ENCODE measurements at places on chromosomes 3 and 15.
A peak's percentile ranks its signal among the peaks of the same experiment; 100 is the strongest.

DNA sequence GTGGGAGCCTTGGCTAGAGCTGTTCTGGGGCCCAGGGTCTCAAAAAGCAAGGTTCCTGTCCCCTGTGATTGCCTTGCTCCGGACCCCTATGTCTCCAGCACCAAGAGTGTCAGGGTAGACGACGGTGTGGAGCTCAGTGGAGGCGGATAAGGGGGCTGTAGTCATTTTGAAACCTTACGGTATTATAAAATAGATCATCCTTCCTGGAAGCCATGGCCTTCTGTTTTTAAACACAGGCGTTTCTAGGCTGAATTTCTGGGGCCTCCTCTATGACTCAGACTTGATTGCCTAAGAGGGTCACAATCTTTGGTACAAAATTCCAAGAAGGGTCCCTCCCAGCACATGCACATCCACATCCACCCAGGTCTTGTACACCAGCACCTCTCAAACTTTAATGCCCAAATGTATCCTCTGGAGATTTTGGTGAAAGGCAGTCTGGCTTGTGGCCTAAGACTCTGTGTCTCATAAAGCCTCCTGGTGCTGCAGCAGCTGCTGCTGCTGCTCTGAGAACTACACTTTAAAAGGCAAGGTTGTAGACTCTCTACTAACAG is 70.5 kb upstream of the XCR1 start:
- no peak for DNase-seq

- no peak for DNase-seq
Observed at GRCh38 chr3:103218146-103218545, 783.3 kb downstream of the ZPLD1 start.

DNA sequence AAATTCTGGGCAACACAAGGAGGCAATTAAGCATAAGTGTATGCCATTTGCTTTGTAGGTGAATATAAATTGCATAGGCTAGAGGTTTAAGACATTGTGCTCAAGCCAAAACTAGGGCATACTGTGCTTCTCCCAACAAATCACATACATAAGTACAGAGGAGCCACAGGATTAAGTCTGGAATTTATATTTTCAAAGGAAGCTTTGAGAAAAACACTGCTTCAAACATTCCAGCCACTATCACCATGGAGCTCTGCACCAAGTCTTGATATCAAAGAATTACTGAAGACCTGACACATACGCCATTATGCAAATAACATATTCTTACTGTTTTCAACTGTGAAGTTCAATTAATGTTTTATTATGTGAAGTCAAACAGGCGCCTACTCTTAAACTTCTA is 119.4 kb upstream of the NPHP3 start:
- DNase-seq, result no peak

- DNase-seq, result no peak
Observed at GRCh38 chr3:41525303-41526064, 326.2 kb downstream of the CTNNB1 start.

- DNase-seq, result no peak
Observed at GRCh38 chr15:29554531-29554930, 267.7 kb downstream of the TJP1 start.

DNA sequence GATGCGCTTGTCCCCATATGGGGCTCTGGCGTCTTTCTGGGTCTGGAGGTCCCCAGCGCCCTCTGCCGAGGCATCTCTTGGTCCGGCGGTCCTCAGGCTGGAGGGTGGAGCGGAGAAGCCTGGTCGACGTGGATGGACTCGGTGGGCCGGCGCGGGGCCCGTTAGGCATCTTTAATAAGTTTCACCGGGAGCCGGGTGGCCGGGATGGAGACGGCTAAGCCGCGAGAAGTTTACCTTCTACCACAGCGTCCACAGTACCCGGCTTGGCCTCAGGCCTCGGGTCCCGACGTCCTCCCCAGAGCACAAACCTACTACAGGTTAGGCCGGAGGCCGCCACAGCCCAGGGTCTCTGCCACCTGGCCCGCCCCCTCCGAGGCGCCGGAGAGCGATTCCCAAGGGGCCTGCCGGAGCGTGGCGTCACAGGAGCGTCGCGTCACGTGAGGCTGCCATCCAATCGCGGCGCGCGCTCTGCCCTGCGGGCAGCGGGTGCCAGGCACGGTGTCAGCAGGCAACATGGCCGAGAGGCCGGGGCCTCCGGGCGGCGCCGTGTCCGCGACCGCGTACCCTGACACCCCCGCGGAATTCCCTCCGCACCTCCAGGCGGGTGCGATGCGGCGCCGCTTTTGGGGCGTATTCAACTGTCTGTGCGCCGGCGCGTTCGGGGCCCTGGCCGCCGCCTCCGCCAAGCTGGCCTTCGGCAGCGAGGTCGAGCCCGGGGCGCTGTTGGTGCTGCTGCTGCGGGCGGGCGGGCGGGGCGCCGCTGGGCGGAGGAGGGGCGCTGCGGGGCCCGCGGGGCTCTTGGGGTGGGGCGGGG is at the start of gene TMEM42:
Gene TMEM42 (plus strand): TSS at position 501 of the 814 bp plus-strand sequence. CDS start 13 bp downstream, at position 514.
- DNase-seq, result peak; percentile 82

DNA sequence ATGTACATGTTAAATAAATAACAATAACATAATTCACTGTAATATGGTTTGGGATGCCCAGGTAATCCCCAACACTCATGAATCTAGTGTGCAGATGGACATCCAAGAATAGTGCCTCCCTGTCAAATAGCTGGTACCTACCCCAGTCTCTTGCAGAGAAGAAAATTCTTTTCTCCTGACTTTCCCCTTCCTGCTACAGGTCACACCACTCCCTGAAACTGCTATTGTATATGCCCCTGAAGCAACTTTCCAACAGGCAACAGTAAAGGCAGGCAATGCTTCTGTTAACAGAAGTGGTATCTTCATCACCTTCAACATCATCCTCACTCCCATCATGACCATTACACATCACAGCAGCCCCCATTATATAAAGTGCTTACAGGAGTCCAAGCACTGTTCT is 431.6 kb downstream of the MAGI1 start:
- no peak for DNase-seq

DNA sequence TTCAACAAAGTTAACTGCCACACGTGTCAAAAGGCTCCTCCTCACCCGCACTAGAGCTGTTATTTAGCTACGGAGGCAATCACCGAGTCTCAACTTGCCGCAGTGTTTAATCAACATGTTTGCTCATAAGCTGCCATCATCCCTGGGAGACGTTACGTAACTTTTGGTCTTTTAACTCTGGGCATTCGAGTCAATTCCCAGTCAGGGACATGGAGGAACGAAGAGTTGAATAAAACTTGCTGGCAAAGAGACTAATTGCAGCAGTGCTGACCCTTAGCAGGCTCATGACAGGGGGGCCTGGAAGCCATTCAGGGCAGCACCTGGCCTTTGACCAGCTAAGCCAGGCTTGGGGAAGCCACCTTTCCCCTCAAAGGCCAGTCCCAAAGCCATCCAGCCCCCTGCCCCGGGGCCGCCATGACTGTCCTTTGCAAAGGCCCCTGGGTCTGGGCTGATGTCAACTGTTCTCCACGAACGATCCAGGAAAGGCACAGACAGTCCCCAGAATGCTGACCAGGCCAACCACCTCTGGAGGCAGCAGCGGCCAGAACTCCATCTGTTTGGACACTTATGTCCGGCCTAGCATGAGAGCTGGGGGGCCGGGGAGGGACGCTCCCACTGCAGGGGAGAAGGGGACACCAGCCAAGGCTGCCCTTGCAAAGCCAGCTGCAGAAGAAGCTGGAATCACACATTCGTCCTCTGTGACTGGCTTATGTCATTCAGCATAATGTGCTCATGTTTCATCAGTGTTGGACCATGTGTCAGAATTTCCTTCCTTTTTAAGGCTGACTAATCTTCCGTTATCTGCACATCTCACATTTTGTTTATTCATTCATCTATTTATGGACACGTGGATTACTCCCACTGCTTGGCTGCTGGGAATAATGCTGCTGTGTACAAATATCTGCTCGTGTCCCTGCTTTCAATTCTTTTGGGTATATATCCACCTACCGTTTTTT is 43.7 kb downstream of the PCSK6 start:
- no peak for DNase-seq

- DNase-seq, result peak; percentile 50
Observed at GRCh38 chr3:121660356-121661171, at the start of gene HCLS1. Gene HCLS1 (minus strand): TSS chr3:121660903. CDS start chr3:121658347, 2,556 bp downstream.

DNA sequence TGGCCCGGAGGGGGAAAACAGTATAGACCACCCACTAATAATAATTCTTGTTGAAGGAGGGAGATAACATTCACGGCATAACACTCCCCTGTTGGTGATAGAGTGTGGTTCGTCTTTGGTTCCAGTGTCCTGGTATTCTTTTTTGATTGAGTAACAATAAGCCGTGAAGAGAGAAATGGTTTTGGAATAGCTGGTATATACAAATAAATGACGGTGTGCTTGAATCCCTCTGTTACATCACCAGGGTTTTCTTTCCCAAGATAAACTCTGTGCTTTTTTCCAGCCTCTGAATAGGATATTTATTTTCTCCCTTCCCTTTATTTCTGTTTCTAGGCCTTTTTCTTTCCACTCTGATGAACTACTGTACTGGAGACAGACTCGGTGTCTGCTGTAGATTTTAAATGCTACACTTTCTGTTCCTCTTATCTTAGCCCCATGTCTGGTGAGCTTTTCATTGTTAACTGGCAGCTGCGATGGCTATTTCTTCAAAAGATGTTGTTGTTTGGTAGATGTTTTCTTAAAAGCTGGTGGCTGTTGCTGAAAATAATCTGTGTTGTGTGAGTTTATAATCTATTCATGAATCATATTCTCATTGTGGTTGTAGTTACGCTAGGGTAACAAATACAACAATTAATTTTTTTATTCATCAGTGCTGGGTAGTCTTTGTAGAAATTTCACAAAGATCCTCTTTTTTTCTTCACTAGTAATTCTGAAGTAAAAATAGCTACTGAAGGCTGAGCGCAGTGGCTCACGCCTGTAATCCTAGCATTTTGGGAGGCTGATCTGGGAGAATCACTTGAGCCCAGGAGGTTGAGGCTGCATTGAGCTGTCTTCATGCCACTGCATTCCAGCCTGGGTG is 15.5 kb upstream of the SCAANT1 start:
- DNase-seq, result no peak

GRCh38 chr15:62462268-62462667 is 297.2 kb upstream of the C2CD4B start:
- DNase-seq, result no peak

GRCh38 chr15:32682569-32682968 is 35.2 kb upstream of the GREM1 start:
- no peak for DNase-seq

DNA sequence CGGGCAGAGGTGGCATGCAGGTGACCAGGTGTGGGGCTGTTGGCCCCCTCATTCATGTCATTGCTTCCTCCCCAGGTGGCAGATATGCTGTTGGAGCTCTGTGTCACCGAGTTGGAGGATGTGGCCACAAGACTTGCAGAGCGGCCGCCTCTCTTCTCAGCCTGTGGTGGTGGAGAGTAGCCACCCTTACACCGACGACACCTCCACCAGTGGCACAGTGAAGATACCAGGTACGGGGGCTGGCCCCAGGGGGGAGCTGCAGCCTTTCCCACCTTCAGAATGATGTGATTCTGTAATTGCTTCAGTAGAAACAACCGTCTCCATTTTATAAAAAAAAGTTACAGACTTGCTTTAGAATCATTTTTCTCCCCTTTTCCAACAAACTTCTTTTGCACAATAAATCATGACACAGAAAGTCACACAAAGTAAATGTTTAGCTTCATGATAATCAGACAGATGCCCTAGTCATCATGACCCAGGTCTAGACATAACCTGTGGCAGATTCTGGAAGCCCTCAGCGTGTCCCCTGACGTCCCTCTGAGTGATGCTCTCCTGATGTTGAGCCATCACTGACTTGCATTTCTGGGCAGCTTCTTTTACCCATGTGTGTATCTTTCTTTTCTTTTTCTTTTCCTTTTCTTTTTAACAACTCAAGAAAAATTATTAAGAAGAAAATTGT is 76.0 kb upstream of the FAN1 start:
- no peak for DNase-seq

- no peak for DNase-seq
Observed at GRCh38 chr15:35674873-35675781, 129.2 kb upstream of the DPH6 start.

GRCh38 chr15:79916502-79917132 is 19.8 kb upstream of the MTHFS start:
- no peak for DNase-seq

DNA sequence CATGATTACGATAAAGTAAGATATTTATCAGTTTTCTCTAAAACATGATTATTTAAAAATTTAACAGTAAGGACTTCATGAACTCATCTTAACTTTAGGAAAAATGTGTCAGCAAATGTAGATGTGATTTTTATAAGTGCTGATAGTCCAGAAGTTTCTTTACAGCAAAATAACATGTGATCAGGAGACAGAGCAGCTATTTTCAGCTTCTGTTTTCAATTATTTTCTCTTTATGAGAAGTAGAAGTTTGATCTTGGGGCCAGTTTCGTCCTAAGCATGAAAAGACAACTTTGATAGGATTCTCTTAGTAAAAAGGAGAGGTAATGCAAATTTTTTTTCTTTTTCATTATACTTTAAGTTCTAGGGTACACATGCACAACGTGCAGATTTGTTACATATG is 96.5 kb upstream of the TSPAN3 start:
- DNase-seq, result no peak

- no peak for DNase-seq
Observed at GRCh38 chr3:12973827-12974226, 99.4 kb downstream of the IQSEC1 start.

GRCh38 chr15:88147760-88148159 is 108.8 kb downstream of the NTRK3 start:
- DNase-seq, result no peak

GRCh38 chr3:151871639-151872468 is 1.6 kb upstream of the SUCNR1 start:
- DNase-seq, result no peak

DNA sequence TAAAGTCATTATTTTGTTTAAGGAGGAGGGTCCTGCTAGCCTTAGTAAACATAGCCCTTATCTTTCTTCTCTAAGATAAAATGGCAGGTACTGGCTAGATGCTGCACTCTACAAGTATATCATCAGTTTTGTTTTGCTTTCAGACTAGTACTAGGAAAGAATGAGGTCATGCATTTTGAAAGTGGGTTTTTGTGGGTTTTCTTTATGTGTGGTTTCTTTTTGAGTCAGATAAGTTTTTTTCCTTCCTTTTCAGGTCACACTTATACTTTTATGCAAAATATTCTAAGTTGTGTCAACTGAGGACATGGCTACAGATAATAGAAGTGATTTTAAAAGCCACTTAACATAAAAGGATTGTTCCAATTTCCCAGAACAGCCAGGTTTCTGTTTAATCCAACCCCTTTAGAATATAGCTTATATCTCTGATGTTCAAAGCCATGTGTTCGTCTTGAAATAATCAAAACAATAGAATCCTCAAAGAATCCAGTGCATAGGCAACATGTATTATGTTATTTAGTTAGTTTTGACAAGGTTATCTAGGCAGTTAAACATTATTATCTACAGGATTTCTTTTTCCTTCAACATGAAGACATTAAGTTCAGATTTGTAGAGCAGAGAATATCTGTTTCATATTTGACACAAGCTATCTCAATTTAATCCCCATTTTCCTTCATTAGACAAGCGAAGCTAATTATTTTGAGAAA is 406.2 kb downstream of the RBMS3 start:
- DNase-seq, result no peak

GRCh38 chr3:57110798-57111197 is 50.3 kb downstream of the SPATA12 start:
- no peak for DNase-seq

DNA sequence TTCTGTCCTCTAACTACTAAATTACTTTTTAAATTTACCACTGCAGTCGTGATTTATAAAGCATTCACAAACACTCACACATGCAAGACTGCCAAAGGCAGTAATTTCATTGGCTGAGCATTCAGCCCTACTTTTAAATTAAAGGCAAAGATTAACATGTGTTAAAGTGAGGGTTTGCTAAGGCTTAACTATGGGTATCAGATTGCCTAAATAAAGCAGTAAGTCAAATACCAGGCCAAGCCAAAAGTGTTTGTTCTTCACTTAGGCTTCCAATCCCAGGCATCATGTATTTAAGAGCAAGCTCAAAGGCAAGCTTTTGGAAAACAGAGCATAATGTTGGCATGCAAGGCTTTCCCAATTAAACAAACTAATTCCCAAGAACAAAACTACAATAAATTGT is 187.3 kb downstream of the SUCNR1 start:
- no peak for DNase-seq

Data from stimulated activated CD8-positive, alpha-beta memory T cell treated with anti-CD3 and anti-CD28 coated beads, Interleukin-2, amount 100 ng/mL, for 1 hour (primary cell).